ENCODE measurements at places on chromosomes 4 and X. TPM values are rescaled to one million over a fixed set of nuclear protein-coding genes. Genes with fewer than 3 reads are reported as not detected.

Gene PLCXD1
- total RNA-seq = 3.7 TPM

Gene SLIT2
- 31.3 TPM for total RNA-seq

Gene SYNPO2
- total RNA-seq = 393 TPM

Gene SLC9B2
- 25.2 TPM for total RNA-seq

- DNase-seq = no peak
- H3K27me3 ChIP-seq = no peaks in the 10 kb centered on the region
- no peaks in the 10 kb centered on the region for H3K36me3 ChIP-seq
Measured at GRCh38 chr4:48970471-48970921, 15.6 kb upstream of the CWH43 start.

GRCh38 chrX:15017491-15017890 is 144.3 kb downstream of the MOSPD2 start:
- no peaks in the 10 kb centered on the region for H3K4me1 ChIP-seq
- H3K36me3 ChIP-seq = no peaks in the 10 kb centered on the region
- H3K27ac ChIP-seq = no peak overlapping the region
- DNase-seq = no peak

Gene LAS1L
- total RNA-seq = 23.9 TPM

GRCh38 chr4:108433832-108434231 is 186.5 kb upstream of the RPL34 start:
- H3K4me1 ChIP-seq = no peaks in the 10 kb centered on the region
- no peak overlapping the region for H3K4me3 ChIP-seq
- H3K27ac ChIP-seq = no peak overlapping the region
- no peaks in the 10 kb centered on the region for H3K36me3 ChIP-seq
- no peaks in the 10 kb centered on the region for H3K27me3 ChIP-seq

GRCh38 chr4:87975466-87975865 is at the start of gene SPP1:
Gene SPP1, plus strand, starts transcription at chr4:87975714. Its CDS starts 1,182 bp downstream, at chr4:87976896.
- H3K27ac ChIP-seq = no peak within 1 kb of the TSS
- no peak for DNase-seq
- no peaks in the 10 kb centered on the region for H3K36me3 ChIP-seq
- no peaks in the 10 kb centered on the region for H3K4me1 ChIP-seq
- H3K4me3 ChIP-seq = no peak within 1 kb of the TSS

DNA sequence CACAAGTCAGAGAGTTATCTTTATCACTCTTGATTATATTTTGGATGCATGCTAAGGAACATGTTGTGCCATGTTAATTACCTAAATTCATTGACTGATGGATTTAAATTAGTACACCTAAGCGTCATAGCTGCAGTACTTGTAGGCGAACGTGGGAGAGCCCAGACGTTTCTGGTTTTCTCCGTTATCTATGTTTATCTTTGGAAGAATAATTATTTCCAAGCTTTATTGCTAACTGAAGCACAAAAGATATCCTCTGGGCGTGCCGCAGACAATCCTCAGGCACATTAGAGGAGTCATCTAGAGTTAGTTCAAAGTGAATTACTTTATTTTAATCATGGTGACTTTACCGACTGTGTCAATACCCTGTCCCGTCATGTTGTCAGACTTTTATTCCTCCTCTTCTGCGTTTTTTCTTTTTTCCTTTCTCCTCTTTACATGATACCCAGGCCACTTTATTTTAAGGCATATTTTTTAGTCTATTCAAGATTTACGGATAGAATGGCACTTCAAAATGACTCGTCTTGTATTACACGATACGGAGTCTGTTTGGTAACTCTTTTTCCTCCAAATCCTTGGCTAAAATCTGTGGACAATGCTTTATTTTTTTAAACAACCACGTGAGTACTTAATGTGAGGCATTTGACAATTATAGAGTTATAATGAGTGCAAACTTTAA is 632.0 kb upstream of the TENM3 start:
- no peak for DNase-seq
- no peaks in the 10 kb centered on the region for H3K36me3 ChIP-seq
- H3K27ac ChIP-seq = no peak overlapping the region
- H3K4me3 ChIP-seq = no peak overlapping the region
- no peaks in the 10 kb centered on the region for H3K4me1 ChIP-seq

- H3K27ac ChIP-seq = no peak overlapping the region
- no peaks in the 10 kb centered on the region for H3K36me3 ChIP-seq
- no peaks in the 10 kb centered on the region for H3K27me3 ChIP-seq
- no peaks in the 10 kb centered on the region for H3K4me1 ChIP-seq
Measured at GRCh38 chrX:45986971-45987370, 558.2 kb downstream of the ZNF674 start.

GRCh38 chr4:98618680-98619079 is 39.7 kb downstream of the TSPAN5 start:
- no peaks in the 10 kb centered on the region for H3K27me3 ChIP-seq
- H3K36me3 ChIP-seq = no peaks in the 10 kb centered on the region
- no peak overlapping the region for H3K4me3 ChIP-seq
- H3K4me1 ChIP-seq = no peaks in the 10 kb centered on the region
- no peak for DNase-seq

Gene PJA1
- total RNA-seq = 26.1 TPM

Gene CLTRN
- not detected for total RNA-seq

Gene GAB1
- total RNA-seq = 98.0 TPM

DNA sequence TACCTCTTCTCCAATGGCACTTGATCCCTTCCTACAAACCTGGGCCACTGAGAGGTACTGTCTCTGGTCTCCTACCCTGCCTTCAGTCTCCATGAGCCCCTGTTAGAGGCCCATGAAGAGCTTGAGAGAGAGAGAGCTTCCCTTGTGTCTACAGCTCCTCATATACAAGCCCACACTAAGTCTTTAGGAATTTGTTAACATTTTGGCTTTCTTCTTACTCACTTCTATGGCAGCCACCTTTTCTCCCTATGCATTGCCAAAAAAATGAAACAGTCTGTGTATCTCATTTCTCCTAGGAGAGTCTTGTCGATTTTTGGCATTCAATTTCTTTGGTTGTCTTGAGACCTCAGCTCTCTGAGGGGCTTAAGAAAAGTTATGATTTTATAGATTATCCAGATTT is 90.9 kb upstream of the LNX1 start:
- no peaks in the 10 kb centered on the region for H3K36me3 ChIP-seq
- no peak for DNase-seq
- no peaks in the 10 kb centered on the region for H3K27me3 ChIP-seq
- no peak overlapping the region for H3K27ac ChIP-seq
- H3K4me1 ChIP-seq = no peaks in the 10 kb centered on the region

Measured in aorta (tissue), 5 donors.